ENCODE measurements at places on chromosomes 7 and 10. TPM values are rescaled to one million over a fixed set of nuclear protein-coding genes. Genes with fewer than 3 reads are reported as not detected.
A peak's percentile ranks its signal among the peaks of the same experiment; 100 is the strongest.

HOXA2 gene
- total RNA-seq = not detected

OGDHL gene
- total RNA-seq = 1.00 TPM

DNA sequence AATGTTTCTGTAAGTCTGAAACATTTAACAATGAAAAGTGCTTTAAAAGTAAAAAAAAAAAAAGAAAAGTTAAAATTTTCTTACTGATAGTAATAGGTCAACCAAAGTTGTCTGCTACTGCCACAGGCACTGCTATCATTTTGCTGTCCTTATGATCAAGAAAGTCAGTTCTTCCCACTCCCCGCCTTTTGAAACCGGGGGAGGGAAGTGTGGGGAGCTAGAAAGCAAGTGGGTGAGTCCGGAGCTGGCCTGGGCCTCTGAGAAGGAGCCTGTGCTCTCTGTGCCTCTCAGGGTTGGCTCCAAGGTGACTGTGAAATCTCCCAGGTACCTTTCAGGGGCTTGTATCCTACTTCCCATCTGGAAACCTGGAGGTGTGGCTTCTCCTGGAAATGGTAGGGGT lies 7.3 kb downstream of the C7orf57 start:
- H3K4me3 ChIP-seq = no peak overlapping the region
- H3K27me3 ChIP-seq = no peaks in the 10 kb centered on the region
- H3K27ac ChIP-seq = no peak overlapping the region
- DNase-seq = no peak
- H3K4me1 ChIP-seq = no peaks in the 10 kb centered on the region
- no peaks in the 10 kb centered on the region for H3K36me3 ChIP-seq

DNA sequence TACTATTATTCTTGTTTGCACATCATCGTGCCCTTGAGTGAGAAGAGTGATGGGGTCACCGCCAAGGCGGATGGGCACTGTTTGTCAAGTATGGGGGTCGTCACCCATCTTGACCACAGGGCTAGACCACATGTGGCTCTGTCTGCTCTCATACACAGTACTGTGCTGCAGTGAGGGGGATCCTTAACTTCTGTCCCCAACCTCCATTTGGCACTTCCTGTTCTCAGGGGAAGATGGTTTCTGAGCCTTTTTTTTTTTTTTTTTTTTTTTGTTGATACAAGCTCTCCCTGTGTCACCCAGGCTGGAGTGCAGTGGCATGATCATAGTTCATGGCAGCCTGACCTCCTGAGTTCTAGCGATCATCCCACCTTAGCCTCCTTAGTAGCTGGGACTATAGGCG lies 13.6 kb downstream of the WBP1L start:
- H3K27me3 ChIP-seq = no peaks in the 10 kb centered on the region
- no peaks in the 10 kb centered on the region for H3K36me3 ChIP-seq
- H3K4me3 ChIP-seq = no peak overlapping the region
- no peak for DNase-seq

DNA sequence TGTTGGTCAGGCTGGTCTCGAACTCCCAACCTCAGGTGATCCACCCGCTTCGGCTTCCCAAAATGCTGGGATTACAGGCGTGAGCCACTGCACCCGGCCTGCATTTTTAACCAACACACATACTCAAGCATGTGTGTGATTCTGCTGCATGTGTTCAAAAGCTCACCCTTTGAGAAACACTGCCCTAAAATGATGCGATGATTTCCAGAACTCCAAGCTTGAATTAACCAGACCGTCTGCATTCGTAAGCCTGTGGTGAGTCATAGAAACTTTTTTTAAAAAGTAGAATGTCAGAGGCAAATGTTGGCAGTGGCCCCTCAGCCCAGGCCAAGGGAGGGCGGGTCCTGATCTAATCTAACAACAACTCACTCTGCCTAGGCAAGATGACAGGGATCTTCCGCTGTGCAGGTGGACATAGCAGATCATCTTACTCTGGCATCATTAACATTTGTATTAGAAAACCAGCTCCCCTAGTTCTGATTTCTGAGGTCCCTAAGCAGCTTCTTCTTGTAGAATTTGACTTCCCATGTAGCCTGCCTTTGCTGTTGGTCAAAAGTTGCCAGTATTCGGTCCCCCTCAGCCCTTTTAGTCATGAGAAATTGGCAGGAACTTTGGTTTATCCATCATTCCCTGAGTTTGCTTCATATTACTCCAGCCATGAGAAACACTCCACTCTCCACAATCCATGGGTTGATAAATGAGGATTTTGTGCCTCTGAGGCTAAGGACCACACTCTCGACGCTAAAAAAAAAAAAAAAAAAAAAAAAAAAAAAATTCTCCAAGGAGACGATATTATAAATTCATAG lies 190.4 kb downstream of the SKIDA1 start:
- DNase-seq = peak; percentile 50
- no peak overlapping the region for H3K4me3 ChIP-seq
- H3K36me3 ChIP-seq = no peaks in the 10 kb centered on the region

- no peak overlapping the region for H3K4me3 ChIP-seq
- H3K36me3 ChIP-seq = no peaks in the 10 kb centered on the region
- no peaks in the 10 kb centered on the region for H3K27me3 ChIP-seq
Measured at GRCh38 chr10:70907637-70908405, 19.5 kb upstream of the PCBD1 start.

- no peak overlapping the region for H3K4me3 ChIP-seq
- no peaks in the 10 kb centered on the region for H3K36me3 ChIP-seq
- H3K27me3 ChIP-seq = no peaks in the 10 kb centered on the region
- H3K4me1 ChIP-seq = no peaks in the 10 kb centered on the region
- DNase-seq = no peak
- no peak overlapping the region for H3K27ac ChIP-seq
Measured at GRCh38 chr10:49212783-49213182, 24.6 kb upstream of the TMEM273 start.

- H3K36me3 ChIP-seq = peaks cover 14% of the 10 kb centered on the region
- peaks cover 64% of the 10 kb centered on the region for H3K4me1 ChIP-seq
- H3K27ac ChIP-seq = peak within 1 kb of the TSS; percentile 70
- H3K4me3 ChIP-seq = peak within 1 kb of the TSS; percentile 58
Measured at GRCh38 chr7:45920502-45921380, at the start of gene IGFBP3. IGFBP3 (minus strand) TSS chr7:45921272; CDS start chr7:45921140, 132 bp downstream.
